ENCODE measurements at places on chromosomes 2 and 18.
A peak's percentile ranks its signal among the peaks of the same experiment; 100 is the strongest.

- no peak for DNase-seq
These were observed 451.0 kb downstream of the SLC4A3 start for GRCh38 chr2:220078439-220078838.

- no peak for DNase-seq
These were observed 470.9 kb upstream of the SPHKAP start for GRCh38 chr2:228652366-228652765.

DNA sequence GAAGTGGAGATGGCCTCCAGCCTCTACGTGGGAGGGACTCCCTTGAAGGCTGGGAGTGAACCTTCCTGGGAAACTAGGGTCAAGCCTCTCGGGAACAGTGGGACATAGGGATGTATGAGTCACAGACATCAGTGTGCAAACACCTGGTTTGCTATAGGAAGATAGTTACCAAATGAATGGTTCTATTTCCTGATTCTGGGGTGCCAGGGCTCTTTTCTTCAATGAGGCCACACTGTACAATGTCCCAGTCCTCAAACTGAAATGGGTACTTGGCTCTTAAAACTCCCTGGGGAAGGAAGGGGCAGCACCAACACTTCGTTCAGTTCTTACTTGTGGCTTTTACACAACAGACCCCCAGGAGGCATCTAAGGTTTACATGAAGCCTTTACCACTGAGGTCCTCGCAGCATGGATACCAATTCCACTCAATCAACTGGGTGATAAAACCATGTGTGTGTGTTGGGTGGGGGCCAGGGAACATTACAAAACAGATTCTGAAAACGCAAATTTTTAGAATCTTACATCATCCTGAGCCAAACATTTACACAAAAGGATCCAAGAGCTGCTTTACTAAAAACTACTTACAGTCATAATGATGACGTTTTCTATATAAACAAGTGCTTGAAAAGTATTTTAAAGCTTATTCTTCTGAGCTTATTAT is 10.4 kb downstream of the ERFE start:
- DNase-seq: peak; percentile 21

DNA sequence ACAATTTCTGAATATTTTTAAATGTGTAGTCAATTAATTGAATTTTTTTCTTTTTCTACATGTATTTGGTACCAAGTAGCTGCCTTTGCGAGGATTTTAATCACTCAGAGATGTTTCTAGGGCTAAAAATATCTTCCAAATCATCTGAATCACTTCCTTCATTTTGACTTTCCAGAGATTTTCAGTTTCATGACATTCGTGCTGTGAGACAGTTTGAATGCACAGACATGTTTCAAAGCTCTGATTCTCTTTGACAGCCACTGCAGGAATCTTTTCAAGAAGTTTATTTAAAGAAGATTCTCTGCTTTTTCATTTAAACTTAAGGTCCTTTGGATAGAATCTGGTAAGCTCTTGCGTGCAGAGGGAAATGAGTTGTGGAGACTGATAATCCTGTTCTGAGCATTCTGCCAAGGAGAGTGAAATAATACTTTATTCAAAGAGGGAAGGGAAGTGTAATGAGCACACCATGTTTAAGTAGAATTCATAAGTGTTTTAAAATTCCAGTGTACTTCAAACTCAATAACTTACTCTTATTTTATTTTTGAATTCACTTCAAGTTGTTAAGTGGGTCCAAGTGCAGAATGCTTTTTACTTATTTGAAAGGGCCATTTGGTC is 9.7 kb downstream of the CYBRD1 start:
- no peak for DNase-seq

- no peak for DNase-seq
These were observed 81.0 kb downstream of the PLEKHM3 start for GRCh38 chr2:207944334-207944733.

Measured in frontal cortex (tissue), 4 donors.